ENCODE measurements at places on chromosomes 12 and 14.

DNA sequence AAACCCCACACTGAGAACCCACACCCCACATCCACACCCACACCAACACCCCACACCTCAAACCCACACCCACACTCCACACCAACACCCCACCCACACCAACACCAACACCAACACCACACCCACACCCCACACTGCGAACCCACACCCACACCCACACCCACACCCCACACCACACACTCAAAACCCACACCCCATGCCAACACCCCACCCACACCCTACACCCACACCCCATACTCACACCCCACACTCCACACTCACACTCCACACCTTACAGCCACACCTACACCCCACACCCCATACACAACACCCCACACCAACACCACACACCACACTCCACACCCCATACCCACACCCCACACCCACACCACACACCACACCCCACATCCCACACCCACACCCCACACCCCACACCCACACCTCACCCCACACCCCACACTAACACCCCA, 38.0 kb downstream of the TMEM120B start:
- no peak for DNase-seq

GRCh38 chr12:90303771-90304170, 595.1 kb upstream of the ATP2B1 start:
- no peak for DNase-seq

- no peak for DNase-seq
Measured at GRCh38 chr12:76866151-76866567, 12.7 kb downstream of the CSRP2 start.

DNA sequence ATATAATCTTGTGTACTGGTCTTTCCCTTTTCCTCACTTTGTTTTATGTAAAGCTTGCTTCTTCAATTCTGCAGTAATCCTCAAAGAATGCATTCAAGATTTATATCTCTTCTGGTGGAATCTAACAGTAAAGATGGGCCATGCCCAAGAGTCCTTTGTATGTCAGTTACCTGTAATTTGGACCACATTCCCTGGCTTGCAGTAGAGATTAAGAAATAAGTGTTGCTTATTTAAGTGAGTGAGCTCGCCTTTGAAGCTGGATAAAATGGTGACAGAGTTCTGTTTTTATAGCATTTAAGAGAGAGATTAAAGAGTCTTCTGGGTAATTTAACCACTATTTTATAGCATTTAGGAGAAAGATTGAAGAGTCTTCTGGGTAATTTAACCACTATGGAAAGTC, 262.1 kb upstream of the ATP2B1 start:
- DNase-seq, result no peak

DNA sequence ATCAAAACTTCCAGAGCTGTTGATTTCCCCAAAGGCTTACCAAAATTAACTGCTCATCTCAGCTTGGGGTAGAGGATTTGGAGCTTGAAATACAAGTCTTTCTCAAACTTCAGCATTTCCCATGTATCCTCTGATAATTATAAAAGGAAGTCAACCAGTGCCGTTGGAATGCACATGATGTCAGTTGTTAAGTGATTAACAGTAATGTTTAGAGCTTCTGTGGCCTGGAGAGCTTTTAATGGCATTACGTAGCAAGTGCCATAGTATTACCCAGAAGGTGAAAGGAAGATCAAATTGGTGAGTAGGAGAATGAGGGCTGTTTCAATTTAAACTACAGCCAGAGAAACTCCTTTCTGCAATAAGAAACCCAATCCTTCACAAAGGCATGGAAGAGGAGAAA, 62.5 kb upstream of the PTPRR start:
- no peak for DNase-seq

DNA sequence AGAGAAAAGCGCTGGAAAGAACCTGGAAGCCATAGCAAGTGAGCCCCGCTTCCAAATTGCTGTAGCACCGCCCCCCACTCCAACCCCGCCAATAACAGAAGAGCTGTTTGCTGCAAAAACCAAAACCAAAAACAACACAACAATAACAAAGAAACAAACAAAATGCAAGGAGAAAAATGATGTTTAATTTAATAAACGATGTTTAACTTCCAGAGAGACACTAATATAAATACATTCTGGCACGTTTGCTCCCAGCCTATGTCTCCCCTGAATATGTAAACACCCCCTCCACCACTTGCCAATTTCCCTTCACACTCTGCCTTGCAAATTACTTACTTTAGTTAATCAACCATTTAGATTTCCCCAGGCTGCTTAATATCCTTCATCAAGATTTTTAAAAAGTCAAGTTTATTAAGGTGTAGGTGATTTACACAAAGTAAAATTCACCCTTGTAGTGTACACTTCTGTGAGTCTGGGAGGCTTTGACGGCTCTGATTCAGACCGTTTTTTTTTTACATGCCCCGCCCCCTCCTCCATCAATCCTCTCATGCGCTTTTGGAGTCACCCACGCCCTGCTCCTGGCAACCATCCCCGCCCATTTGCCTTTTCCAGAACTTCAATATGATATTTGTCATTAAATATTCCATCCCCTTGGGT, 482 bp upstream of the IFI27L2 start:
- peak; percentile 47 for DNase-seq

DNA sequence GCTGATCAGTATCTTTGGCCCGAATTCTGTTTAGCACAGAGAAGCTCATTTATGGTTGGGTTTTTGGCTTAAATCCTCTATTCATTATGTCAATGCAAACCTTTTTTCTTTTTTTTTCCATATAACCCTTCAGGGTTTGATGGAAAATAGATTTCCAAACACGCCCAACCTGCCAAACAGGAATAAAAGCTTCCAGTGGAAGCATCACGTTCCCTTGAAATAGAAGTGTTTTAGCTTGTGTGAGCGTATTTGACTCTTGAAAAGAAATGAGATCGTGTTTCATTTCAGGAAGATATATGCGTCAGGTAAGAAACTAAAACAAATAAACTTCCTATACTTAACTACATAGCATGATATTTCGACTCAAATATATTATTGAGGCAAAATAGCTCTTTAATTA, at the start of gene PIK3C2G:
Gene PIK3C2G, plus strand, starts transcription at position 246 of the 400 bp plus-strand sequence. CDS start 20,564 bp downstream, outside the sequence.
- no peak for DNase-seq

DNA sequence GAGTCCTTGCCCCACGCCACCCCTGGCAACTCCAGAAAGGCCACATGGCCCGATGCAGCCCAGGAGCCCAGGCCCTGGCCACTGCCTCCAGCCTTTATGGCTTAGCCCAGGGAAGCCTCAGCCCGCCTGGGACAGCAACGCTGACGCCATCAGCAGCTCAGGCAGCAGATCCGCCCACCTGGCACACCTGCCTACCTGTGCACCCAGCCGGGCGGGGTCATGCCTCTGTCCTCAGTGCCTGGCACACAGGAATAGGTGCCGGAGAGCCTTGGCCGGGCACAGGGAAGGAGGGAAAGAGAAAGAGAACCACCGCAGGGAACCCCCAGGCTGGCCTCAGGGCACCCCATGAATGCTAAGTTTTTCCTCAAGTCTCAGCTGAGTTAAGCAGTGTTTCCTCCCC, 21.1 kb downstream of the BEGAIN start:
- no peak for DNase-seq

DNA sequence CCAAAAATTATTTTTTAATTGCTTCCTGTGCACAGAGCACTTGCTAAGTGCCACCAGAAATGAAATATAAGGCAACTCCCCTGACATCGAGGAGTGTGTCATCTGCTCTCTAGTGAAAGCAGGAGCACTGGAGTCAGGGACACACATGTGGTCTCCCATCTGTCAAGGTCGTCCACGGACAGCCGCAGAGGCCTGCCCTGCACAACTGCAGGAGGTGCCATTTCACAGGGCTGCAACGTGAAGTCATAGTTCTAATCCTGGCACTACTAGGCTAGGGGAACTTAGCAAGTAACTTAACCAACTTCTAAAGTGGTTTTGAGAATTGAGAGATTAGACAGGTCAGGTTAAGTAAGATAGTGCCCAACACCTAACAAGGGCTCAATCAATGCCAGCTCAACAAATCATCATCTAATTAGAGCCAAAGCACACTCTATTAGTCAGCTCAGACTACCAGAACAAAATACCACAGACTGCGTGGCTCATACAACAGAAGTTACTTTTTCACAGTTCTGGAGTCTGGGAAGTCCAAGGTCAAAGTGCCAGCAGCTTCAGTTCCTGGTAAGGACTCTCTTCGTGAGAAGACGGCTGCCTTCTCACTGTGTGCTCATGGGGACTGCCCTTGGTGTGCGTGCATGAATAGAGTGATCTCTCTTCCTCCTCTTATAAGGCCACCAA, 30.7 kb downstream of the FOXN3 start:
- DNase-seq, result no peak

- no peak for DNase-seq
Measured at GRCh38 chr14:94087891-94088290, 6.8 kb downstream of the IFI27L1 start.

GRCh38 chr14:84969501-84969900, 560.4 kb upstream of the FLRT2 start:
- no peak for DNase-seq

- no peak for DNase-seq
Measured at GRCh38 chr14:92473261-92473968, 40.2 kb upstream of the RIN3 start.
